Fibroblast of the aortic adventitia (primary cell): ENCODE measurements at places on chromosomes 2 and 18. TPM values are rescaled to one million over a fixed set of nuclear protein-coding genes. Genes with fewer than 3 reads are reported as not detected.

Gene HRH4
- total RNA-seq, result under 0.01 TPM in 1 of 2 replicates, not detected in the other

Gene MAL
- not detected in 2 replicates for total RNA-seq

Gene SERPINB13
- not detected in 2 replicates for total RNA-seq

Gene SERPINB11
- total RNA-seq, result not detected in 2 replicates

Gene SLC11A1
- total RNA-seq, result 0.09 and 0.33 TPM in 2 replicates

Gene SLC8A1
- total RNA-seq, result 39.1 and 112 TPM in 2 replicates

Gene IL1RN
- total RNA-seq, result 1.1 TPM in 1 of 2 replicates, not detected in the other

Gene KCNIP3
- 0.25 and 2.9 TPM in 2 replicates for total RNA-seq

Gene POTEC
- under 0.01 TPM in 1 of 2 replicates, not detected in the other for total RNA-seq

Gene CIB4
- not detected in 2 replicates for total RNA-seq

Gene SOWAHC
- 9.3 and 14.6 TPM in 2 replicates for total RNA-seq

Gene MITD1
- total RNA-seq, result 19.1 and 30.1 TPM in 2 replicates
